ENCODE measurements at places on chromosomes 11 and 22. TPM values are rescaled to one million over a fixed set of nuclear protein-coding genes. Genes with fewer than 3 reads are reported as not detected.

Gene ASPHD2
- total RNA-seq: 1.8 TPM

Gene SYCE3
- not detected for total RNA-seq

Gene MYH9
- 188 TPM for total RNA-seq

Gene OR51E2
- total RNA-seq: not detected

Gene TCIRG1
- 136 TPM for total RNA-seq

Measured in A549 treated with dexamethasone at 1 μM for 4 hours (cell line).